ENCODE measurements at places on chromosomes 2 and 18. TPM values are rescaled to one million over a fixed set of nuclear protein-coding genes. Genes with fewer than 3 reads are reported as not detected.

- DNase-seq: no peak
These were observed 154.2 kb upstream of the GATA6 start for GRCh38 chr18:22015156-22015555.

DNA sequence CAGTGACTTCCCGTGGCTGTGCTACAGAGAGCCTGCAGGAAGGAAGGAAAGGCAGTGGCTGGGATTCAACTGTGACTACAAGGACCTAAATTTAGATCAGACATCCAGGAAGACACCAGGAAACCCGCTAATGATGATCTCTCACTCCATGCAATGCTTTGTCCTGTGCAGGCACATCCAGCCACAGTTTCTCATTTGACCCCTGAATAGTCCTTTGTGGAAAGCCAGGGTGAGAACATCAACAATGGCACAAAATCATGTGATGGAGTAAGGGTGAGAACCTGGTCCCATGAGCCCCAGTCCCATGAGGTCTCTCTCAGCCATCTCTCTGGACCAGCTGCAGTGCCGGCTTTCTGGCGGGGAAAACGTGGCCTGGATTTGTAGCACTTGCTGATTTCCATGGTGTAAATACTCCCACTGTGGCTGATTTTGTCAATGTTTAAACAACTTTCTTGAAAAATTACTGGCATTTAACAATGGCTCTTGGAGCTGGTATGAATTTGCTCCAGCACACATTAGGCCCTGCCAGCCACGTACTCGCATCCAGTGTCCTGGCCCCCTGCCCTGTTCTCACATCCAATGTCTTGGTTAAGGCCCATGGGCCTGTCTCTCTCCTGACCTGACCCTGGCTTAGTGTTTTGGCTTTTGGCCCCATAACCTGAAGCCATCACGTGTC is 159.0 kb upstream of the HAAO start:
- peak; percentile 79 for DNase-seq

- no peak for DNase-seq
These were observed 219.3 kb upstream of the OSR1 start for GRCh38 chr2:19577723-19578122.

DNA sequence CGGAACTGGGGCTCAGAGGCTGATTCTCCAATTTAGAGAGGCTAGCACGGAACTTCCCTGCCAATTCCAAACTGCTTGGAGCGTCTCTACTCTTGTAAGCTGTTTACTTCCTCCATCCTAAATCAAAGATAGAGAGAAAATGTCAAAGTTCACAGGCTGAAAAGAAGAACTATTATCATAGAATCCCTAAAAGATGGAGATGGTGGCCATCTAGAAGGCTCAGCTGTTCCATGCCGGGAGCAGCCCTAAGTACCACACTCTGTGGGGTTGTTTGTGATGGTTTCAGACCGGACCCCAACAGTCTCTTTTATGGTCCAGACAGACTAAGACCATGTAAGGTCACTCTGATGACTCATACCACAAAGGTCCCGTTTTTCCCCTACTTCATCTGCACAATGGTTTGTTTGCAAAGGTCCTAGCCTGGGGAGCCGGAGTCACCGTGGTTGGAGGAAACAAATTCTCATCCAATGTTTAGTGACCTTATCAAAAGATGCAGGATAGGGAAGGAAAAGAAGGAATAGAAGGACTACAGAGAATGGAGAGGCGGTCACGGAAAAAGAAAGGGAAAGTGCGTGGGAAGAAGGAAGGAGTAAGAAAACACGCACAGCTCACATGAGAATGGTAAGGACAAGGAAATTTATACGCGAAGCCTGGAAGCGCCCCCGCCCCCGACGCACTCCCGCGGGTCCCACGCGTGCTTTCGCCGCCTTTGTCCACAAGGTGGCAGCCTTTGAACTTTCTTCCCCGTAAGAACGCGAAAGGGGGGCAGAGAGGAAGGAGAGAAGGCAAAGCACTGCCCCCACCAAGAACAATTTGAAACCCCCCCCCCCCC is 453 bp upstream of the ANTXR1 start:
- peak; percentile 70 for DNase-seq

- no peak for DNase-seq
These were observed 105.5 kb downstream of the COLEC12 start for GRCh38 chr18:394987-395362.

DNA sequence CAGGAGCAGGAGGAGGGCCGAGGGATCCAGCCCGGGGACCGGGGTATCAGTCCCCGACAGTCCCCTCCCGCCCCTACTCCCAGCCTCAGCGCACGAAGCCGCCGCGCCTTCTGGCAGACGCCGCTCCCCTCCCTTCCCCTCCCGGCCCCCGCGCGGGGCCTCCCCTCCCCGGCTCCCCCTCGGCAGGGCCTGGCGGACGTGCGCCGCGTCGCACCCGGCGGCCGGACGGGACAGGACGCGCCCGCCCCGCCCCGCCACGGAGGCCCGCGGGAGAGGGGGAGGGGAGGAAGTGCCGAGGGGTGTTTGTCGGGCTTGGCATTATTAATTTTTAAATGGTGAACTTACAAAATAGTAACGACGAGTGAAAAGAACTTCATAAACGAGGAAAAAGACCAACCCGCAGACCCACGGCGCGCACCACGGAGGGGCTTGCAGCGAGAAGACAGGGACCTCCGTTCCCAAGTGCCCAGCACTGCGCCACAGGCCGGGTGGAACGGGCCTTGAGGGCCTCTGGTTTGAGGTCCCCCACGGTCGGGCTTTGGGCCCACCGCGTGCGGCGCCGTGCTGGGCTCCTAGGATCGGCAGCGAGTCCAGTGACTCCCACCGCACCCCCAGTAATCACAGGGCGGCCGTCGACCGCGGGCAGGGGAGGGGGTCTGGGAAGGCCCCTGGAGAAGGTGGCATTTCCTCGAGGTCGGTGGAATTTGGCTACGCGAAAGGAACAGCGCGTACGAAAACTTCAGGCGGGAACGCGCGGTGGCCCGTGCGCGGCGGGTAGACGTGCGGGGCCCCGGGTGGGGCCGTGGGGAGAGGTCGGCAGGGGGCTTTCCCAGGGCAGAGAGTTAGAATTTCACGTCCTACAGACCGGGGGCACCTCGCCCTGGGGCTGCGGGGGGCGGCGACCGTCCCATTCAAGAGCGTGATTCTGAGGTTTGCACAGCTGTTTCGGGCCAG is 954 bp upstream of the CTDSP1 start:
- peak; percentile 92 for DNase-seq

GRCh38 chr18:79738041-79738461 is 58.4 kb downstream of the CTDP1 start:
- no peak for DNase-seq

DNA sequence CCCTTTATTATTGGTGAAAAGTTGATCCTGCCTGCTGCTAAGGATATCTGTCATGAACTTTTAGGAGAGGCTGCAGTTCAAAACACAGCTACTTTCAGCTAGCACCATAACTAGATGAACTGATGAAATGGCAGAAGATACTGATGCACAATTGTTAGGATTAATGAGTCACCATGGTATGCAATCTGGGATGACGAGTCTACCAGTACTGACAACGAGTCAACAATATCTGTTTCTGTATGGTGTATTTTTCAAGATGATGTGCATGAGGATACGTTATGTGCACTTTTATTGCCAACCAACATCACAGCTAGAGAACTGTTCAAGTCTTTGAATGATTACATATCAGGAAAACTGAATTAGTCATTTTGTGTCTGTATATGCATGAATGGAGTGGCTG is 68.7 kb downstream of the NETO1 start:
- no peak for DNase-seq

GRCh38 chr2:27018142-27018541 is 14.6 kb upstream of the TMEM214 start:
- DNase-seq: peak; percentile 53

DNA sequence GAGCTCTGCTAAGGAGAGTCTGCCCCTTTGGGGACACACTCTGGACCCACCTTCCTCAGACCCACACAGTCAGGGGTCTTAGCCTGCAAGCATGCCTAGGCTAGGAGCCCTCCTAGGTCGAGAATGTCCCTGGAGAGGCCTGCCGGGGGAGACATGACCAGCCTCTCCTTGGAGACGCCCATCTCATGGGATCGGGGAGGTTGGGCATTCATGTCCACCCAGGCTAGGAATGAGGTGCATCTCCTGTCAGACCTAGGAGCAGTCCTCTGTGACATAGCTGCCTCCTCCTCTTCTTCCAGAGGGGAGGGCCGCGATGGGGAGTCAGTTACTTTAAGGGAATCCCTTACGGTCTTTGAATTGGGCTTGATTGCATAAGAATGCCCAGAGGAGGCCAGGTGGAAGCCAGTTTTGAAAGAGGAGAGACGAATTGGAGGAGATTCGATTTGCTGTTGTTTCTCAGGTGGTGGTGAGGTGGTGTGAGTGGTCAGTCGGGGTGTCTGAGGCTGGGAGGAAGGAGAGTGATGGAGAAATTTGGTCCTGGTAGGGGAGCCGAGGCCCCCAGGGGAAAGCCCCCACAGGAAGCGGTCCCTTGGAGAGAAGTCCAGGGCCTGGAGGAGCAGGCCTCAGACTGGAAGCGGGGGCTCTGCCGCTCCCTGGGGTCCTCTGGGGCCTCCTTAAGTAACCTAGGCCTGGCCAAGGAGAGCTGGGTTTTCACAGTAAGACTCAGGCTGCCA is 241.3 kb downstream of the DYSF start:
- no peak for DNase-seq

GRCh38 chr2:129354631-129355030 is 624.8 kb upstream of the RAB6C start:
- DNase-seq: no peak

GRCh38 chr18:44943311-44943881 is 262.7 kb downstream of the SETBP1 start:
- no peak for DNase-seq

- DNase-seq: no peak
These were observed 780.4 kb upstream of the NRXN1 start for GRCh38 chr2:51812138-51812866.

GRCh38 chr2:212831671-212832199 is 293.1 kb upstream of the ERBB4 start:
- no peak for DNase-seq

DNA sequence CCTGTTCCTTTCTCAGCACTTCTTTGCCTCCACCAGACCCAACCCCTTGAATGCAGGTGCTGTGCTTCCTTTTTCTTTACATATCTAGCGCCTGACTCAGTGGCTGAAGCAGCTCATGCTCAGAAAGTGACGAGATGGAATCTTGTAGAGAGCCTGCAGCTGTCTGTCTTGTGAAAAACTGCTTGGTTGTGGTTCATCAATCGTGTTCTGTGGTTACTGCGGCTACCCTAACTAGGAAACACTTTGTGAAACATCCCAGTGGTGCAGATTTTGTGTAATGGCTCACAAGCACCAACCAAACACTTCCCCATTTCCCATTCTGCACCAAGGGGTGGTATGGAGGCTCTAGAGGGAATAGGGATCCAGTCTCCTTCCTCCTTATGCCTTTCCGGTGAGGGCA is 307.2 kb upstream of the MMADHC start:
- DNase-seq: no peak

DNA sequence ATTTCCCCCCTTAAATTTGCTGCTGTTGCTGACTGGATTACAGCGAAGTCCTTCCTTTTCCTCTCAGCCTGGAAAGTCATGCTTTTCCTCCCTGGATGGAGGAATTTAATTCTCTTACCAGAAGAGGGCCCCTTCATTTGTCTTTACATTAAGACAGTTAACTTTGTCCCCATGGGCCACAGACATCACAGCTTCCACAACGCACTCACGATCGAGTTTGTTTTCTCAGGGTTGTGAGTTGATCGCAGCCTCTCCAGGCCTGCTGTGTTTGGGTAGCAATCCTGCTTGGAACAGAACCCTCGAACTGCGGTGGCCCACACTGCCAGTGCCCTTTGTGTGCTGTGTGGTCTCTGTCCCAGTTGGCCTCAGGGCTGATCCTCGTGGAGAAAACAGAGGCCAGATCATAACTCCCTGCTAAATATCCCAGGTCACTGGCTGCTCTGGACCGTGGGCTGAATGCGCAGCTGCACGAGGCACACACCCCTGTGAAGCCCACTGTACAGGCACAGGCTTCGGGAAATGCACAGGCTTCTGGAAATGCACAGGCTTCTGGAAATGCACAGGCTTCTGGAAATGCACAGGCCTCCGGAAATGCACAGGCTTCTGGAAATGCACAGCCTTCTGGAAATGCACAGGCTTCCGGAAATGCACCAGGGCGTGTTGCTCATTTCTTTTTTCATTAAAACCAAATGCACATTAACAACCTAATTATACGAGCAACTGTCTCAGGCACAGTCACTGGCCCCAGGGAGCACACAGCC is 2.2 kb upstream of the PDIA6 start:
- no peak for DNase-seq

- no peak for DNase-seq
These were observed 67.0 kb downstream of the MAP4K3 start for GRCh38 chr2:39370101-39370500.

DNA sequence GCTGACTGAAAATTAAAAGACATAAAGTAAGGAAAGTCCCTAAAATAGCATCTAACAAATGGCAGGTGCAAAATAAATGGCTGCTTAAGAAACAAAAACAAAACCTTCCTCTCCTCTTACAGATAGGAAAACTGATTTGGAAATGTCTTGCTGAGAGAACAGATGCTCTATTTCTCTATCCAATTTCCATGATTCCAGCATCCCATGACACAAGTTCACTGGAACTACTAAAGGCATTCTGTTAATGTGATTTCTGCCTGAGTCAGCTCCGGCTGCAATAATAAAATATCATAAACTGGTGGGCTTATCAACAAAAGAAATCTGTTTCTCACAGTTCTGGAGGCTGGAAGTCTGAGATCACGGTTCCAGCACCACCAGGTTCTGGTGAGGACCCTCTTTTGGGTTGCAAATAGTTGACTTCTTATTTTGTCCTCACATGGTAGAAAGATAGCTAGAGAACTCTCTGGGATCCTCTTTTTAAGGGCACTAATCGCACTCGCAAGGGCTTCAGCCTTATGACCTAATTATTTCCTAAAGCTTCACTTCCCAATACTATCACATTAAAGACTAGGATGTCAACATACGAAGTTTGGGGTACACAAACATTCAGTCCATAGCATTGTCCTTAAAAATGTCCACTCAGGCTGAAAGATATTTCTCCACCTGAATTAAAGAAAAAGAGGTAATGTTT is 78.2 kb upstream of the GALNT3 start:
- DNase-seq: no peak

GRCh38 chr2:181552808-181553207 is 95.6 kb downstream of the ITGA4 start:
- DNase-seq: no peak

GRCh38 chr2:54207666-54208195 is 48.3 kb downstream of the TSPYL6 start:
- no peak for DNase-seq

Gene PROKR1
- polyA plus RNA-seq: 0.03 TPM

Gene CD207
- 0.04 TPM for polyA plus RNA-seq

Gene B3GNT7
- polyA plus RNA-seq: 0.26 TPM

Gene VIT
- polyA plus RNA-seq: 8.4 TPM

Gene CXCR1
- not detected for polyA plus RNA-seq

Gene PTPRN
- polyA plus RNA-seq: 0.17 TPM

Gene ERBB4
- polyA plus RNA-seq: 0.07 TPM

Gene TDRD15
- polyA plus RNA-seq: not detected

Gene TFPI
- polyA plus RNA-seq: 15.5 TPM

Gene IL1A
- polyA plus RNA-seq: not detected

Gene PDE11A
- 0.98 TPM for polyA plus RNA-seq

Gene UGT1A8
- not detected for polyA plus RNA-seq

Gene ESPNL
- 0.04 TPM for polyA plus RNA-seq

Data from psoas muscle (tissue), 8 donors.